CD4-positive, alpha-beta T cell treated with Interleukin-10 for 1 hour (primary cell): ENCODE measurements at places on chromosomes 4 and X.

DNA sequence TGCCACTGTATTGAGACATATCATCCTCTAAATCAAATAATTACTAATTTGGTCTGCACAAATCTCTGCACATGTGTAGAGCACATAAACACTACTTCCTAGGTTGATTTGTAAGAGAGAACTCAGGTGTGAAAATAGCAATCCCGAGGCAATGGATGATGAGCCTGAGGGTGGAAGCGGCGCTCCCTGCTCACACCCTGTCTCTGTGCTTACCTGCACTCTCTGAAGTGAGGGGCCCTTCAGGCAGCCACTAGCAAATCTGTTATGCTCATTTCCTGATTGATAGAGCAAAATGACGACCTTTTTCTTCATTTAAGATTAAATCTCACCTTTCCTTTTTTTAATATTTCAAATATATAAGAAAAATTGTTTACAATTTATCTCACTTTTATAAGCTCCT, 1995.7 kb upstream of the AGA start:
- no peak for DNase-seq

DNA sequence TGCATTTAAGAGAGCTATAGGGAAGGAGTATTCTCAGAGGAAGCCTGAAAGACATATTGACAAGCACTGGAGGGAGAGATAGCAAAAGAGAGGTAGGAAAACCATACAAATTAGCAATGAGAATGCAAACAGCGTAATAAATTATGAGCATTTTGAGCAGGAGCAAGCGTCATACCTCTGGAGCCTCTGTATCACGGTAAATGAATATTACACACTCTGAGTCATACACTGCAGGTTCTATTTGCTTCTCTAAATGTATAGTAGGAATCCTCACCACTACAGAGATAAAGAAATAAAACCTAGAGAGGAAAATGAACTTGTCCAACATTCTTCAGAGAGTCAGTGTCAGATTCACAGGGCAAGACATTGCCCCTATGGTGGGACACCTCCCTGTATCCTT, 46.4 kb upstream of the GABRE start:
- DNase-seq = no peak

DNA sequence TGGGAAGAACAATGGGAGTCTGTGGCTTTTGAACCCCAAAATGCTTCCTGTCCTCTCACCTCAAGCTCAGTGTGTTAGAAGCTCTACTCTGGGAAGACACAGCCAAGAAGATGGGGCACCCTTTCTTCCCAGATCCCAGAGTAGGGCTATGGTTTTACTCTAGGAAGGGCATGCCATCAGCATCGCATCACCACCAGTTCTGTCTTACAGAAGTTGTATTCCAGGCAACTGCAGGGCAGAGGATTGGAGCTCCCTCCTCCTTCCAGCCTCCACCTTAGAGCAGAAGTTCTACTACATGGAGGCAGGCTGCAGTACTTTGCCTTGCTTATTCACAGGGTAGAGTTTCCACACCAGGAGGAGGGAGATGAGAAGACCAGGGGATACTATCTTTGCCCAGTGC, 18.1 kb upstream of the ZFX start:
- no peak for DNase-seq

DNA sequence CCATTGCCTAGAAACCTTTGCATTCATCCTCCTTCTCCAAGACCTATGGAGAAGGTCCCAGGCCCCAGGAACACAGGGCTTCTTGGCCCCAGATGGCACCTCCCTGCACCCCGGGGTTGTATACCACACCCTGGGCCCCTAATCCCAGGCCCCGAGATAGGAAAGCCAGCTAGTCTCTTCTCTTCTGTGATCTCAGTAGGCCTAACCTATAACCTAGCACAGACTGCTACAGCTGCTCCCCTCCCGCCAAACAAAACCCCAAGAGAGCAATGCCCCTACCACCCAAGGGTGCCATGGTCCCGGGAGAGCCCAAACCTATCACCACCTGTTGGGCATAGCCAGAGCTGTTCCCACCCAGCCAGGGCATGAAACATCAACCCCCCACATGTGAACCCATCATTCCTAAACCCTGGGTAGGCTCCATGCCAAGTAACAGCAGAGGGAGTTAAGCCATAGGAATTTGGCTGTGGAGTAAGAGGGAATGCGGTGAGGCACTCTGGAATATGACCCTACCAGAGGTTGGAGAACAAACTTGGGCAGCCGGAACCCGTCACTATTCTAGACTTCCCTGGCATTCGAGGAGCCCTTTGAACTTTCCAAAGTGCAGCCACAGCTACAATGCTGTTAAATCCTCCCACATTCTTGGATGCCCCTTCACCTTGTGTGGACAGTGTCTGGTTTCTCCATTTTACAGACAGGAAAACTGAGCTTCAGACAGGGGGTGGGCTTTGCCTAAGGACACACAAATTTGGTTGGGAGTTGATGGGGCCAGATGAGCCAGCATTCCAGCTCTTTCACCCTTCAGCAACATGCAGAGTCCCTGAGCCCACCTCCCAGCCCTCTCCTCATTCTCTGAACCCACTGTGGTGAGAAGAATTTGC, 10.9 kb upstream of the SASH3 start:
- DNase-seq = no peak

GRCh38 chr4:176784816-176785215, 7.9 kb downstream of the VEGFC start:
- DNase-seq = no peak

- DNase-seq = no peak
Observed at GRCh38 chrX:102580891-102581290, 18.4 kb upstream of the ARMCX5 start.

DNA sequence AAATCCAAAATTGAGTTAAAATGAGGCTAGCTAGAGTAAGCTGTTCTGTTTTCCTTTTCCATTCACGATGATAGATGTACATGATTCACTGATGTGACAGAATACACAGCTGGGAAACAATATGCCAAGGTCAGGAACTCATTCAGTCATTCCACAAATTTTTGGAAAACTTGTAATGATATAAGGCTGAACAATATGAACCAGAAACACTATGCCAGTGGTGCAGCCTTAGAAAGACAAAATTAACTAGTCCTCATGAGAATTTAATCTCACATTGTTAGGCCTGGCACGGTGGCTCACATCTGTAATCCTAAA, 50.0 kb upstream of the NDST3 start:
- no peak for DNase-seq

DNA sequence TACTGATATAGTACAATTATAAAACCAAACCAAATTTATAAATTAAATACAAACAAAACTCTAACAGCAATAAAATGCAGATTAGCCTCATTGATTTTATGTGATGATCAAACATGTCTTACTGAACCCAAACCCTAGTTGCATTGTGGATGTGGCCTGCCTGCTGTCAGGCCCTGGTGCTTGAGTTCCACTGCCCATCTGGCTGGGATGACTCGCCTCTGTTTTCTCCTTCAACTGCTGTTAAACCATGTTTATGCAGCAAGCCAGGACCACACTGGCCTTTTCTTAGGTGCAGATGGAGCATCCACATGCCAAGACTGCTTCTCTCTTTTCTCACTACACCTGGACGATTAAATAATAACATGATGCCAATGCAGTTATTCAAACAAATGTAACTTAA, 22.6 kb downstream of the NAP1L5 start:
- no peak for DNase-seq

- no peak for DNase-seq
Observed at GRCh38 chr4:71151054-71151453, 157.6 kb downstream of the DCK start.

GRCh38 chr4:101014417-101014816, 332.9 kb downstream of the PPP3CA start:
- no peak for DNase-seq

DNA sequence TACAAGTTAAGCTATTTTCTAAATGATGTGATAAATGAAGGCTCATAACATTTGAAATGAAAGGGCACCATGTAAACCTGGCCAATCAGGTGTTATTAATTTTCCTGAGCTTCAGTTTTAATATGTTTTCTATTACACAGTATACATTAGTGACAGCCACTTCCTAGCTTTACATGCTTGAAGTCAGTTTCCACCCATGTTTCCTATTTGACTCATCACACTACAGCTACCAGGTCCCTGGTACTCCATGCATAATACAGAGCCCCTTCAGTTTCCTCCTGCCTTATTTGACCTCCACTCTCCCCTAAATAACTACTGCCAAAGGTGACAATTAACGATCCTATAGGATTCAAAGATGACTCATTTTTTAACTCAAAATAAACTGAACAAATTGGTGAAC, 18.3 kb downstream of the ZNF518B start:
- DNase-seq = no peak

- no peak for DNase-seq
Observed at GRCh38 chr4:6702761-6703160, 6.9 kb downstream of the MRFAP1L1 start.

DNA sequence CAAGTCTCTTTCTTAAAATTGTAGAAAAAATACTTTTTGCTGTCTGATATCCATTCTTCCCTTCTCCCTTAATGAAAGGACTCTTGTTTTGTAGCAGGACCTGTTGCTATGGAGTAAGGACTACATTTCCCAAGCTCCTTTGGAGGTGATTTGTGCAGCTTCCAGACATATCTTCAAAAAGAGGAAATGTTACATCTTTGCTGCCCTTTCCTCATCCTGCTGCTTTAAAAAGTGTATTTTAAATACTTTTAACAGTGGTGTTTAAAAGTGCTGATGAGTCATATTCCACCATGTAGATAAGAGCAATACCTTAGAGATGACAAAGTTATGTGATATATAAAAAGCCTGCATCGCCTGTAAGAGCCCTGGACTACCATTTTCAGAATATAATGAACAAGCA, 98.7 kb downstream of the CFAP299 start:
- no peak for DNase-seq

DNA sequence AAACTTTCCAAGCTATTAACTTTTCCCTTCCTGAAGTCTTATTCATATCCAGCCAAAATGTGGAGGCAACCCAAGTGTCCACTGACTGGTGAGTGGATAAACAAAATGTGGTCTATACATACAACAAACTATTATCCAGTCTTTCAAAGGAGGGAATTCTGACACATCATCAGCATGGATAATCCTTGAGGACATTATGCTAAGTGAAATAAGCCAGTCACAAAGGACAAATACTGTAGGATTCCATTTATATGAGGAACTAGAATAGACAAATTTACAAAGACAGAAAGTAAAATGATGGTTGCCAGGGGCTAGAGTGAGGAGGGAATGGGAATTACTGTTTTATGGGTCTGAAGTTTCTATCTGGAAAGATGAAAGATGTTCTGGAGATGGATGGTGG, 178.7 kb upstream of the PITX2 start:
- no peak for DNase-seq
